CD4-positive, alpha-beta T cell treated with Interleukin-6 for 4 hours (primary cell): ENCODE measurements at places on chromosomes 3 and 15.

DNA sequence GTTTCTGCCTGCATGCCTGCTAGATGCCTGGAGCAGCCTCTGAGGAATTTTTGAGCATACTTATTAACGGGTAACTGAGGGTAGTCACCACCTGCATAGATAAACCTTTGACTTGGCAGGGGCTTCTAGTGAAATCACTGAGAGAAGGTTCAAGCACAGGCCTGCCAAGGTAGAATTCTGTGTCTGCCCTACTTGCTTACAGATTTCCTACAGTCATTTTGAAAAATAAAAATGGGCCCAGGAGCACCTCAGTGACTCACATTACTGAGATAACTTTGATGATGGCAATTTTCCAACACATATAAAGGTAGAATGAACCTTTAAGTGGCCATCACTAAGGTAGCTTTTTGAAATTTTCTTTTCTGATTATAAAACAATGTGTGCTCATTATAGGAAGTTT lies 10.8 kb downstream of the CRTAP start:
- no peak for DNase-seq

DNA sequence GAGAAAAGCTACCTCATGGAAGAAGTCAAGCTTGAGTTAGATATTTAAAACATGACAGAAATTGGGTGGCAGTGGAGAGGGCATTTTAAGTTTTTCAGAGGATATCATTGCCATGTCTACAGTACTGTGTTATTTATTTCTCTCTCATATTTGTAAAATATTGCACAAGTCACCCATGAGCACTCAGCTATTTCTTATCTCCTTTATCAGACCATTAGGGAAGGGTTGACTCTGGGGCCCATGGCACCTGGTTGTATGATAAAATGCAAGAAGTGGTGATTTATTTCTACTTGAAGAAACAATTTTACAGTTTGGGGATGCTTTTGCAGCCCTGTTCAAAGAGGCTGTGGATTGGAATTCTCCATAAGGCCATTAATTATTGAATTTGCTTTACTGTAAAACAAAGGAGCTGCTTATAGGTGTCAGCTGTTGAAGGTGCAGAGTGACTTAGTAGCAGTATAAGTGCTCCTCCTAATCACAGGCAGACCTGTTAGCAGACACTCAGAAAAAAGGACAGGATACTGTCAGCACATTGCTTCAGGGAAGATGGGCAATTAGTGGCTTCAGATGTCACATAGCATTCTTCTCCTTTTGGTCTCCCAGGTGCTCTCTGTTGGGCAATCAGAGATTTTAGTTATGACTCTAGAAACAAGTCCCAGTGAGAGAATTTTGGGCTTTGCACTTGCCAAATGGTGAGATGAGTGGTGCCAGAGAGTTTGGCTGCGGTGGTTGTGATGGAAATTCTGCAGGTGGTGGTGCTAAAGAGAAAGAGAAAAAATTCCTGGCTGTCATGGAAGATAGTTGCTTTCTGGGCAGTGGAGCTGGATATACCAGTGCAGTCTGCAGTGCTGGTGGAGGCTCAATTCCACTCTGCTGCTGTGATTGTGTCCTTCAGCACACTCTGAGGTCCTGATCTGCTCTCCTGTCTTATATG lies 129.7 kb upstream of the ROPN1 start:
- no peak for DNase-seq

DNA sequence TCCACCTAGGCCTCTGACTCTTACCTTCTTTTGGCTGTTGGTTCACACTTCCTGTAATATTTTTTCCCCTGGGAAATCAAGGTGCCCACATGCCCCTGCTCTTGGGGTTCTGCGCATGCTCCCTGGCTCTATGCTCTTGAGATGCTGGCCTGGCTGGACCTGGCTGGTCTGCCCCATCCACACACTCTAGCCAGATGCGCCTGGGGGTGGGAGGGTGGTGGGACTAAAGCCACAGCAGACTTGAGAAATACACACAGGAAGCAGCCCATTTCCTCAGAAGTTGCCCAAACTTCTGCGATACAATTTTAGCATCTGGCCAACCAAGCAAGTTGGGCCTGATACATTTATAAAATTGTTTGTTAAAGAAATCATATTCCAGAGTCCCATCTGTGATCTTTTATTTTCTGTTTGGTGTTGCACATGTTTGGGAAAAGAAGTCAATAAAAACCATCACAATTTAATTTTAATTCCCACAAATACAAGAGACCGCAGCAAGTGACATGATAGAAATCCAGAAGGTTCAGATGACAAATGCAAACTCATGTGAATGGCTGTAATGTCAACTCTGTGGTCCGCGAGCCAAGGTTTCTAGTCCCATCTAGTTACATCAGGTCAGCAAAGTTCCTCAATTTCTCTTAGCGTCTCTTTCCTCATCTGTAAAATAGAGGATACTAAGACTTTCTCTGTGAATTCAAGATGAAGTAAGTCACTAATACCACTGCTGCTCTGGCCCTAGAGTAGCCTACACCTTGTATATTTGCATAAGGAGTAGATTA lies 55.9 kb upstream of the MEF2A start:
- no peak for DNase-seq

- DNase-seq: no peak
Measured at GRCh38 chr3:190495354-190495753, 18.5 kb upstream of the IL1RAP start.

DNA sequence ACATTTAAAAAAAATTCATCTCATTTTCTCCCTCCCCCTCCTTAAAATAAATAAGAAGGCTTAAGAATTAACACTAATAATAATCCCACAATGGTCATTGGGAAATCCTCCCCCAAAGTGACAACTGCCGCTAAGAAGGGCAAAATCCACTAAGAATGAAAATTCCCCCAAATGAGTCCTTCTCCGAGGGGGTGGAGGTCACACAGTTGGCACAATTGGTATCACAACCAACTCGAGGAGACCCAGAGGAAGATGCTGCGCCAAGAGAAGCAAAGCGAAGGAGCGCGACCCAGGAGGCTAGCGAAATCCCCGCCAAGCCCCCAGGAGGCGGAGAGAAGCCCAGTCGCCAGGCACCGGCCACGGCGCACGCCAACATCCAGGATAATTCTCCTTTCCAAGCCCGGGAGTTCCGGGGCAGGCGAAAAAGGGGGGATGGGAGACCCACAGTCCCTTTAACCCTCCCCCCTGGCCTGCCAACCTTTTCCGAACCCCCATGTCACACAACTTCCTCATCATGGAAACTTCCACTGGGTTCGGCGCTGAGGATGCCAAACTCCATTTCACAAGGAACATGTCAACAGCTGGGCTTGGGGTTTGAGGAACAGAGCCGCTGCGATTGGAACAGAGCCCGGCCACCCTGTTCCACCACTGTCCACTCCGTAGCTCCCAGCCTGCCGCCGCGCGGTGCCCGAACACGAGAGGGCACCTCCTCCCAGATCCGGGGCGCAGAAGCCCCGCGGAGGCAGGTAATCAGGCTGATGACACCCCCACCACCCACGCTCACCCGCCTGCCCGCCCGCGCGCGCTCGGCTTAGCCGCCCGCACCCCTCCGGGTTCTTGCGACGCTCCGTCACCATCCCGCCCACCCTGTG lies 668 bp downstream of the THRB start:
- no peak for DNase-seq

DNA sequence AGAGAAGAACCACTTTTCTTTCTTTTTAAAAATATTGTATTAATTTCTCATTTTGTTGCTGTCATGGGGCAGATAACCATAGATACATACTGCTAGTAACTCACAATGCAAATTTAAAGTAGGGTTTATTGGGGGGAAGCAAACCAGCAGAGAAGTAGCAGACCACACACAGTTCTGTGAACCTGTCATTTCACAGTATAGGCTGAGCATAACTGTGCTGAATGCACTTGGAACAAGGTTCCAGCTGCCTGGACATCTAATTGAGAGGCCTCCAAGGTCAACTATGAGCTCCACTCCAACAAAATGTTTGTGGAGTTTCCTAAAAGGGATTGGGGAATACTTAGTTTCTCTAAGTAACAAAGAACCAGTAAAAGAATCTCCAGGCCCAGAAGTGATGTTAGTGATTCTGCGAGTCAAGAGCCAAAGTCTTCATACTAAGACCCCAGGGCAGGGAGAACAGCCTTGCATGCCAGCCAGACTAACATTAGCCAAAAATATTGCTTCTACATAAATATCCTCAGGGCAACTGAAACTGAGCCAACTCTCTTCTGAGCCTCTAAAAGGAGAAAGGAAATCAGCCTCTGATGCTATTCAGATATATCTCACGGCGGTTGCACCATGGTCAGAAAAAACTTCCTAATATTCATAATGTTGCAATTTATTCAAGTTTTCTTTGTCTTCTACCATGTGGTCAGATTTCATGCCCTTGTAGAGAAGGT lies 856.4 kb upstream of the ALCAM start:
- DNase-seq: no peak

DNA sequence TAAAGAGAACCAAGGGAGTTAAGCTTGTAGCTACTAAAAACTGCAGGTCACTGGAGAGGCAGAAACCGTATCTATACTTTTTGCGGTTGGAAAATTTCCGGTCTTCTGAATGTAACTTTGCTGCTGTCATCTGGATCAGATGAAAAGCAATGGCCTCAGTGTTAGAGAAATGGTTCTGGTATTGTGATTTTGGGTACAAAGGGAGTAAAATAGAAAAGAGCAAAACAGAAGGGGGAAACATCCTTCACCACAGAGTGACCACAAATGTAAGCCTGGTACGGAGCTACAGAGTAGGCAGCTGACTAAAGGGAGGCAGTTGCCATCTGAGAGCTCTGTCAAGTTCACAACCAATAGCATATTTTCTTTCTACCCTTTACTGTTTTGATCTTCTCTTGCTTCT lies 5.6 kb downstream of the CD96 start:
- peak; percentile 63 for DNase-seq

GRCh38 chr3:37946531-37946889 lies 44.1 kb upstream of the VILL start:
- DNase-seq: no peak

DNA sequence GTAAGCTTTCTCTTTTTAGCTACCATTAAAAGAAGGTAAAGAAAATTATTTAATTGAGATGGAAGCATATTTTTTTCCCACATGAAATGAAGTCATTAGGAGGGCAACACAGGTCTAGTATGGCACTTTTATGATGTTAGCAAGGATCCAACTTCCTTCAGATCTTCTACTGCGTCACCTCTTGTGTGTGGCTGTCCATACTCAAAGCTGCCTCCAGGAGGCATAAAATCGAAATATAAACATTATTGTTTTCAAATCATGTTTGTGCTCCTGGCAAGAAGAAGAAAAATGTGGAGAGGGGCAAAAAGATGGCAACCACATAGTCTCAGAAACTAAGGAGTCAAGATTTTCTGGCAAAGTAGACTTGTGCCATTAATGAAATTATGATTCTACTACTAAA lies 791.7 kb upstream of the EPHA6 start:
- no peak for DNase-seq

DNA sequence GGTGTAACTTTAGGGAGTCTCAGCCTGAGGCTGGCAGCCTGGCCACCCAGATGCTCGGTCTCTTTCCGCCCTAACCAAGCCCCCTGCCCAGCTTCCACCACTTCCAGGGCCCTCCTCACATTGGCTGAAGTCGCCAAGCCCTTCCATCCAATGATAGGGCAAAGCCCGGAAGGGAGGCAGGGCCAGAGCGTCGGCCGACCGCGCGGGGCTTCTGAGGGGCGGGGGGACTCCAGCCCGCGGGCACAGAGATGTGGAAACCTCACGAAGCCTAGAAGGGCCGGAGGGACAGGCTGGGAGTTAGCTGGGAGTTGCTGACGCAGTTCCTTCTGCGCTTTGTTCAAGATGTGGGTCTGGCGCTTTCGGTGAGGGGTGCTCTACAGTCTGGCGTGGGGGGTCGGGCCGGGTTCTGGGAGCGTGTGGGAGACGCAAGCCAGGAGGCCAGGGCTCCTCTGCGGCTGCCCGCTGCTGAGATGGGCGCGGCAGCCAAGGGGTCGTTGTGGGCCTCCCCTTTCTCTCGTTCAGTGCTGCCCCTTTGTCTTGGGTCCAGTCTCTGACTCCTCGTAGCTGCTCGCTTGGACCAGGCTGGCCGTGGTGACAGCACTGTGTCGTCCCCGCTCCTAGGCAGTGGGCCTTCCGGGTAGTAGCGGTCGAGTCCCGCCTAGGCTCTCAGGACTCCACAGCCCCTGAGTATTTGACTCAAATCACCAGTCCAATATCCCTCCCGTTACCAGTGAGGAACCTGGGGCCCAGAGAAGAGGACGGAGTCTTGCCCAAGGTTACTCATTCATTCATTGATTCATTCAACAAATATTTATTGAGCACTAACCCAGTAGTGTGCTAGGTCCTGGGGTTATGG lies at the start of gene ZNF660:
ZNF660 (plus strand) TSS at position 319 of the 856 bp plus-strand sequence. CDS start 9,230 bp downstream, outside the sequence.
- DNase-seq: no peak

- no peak for DNase-seq
Measured at GRCh38 chr3:121592856-121593702, at the start of gene FBXO40. TSS of gene FBXO40 (plus strand) at chr3:121593379. CDS start at chr3:121620576, 27,197 bp downstream.

DNA sequence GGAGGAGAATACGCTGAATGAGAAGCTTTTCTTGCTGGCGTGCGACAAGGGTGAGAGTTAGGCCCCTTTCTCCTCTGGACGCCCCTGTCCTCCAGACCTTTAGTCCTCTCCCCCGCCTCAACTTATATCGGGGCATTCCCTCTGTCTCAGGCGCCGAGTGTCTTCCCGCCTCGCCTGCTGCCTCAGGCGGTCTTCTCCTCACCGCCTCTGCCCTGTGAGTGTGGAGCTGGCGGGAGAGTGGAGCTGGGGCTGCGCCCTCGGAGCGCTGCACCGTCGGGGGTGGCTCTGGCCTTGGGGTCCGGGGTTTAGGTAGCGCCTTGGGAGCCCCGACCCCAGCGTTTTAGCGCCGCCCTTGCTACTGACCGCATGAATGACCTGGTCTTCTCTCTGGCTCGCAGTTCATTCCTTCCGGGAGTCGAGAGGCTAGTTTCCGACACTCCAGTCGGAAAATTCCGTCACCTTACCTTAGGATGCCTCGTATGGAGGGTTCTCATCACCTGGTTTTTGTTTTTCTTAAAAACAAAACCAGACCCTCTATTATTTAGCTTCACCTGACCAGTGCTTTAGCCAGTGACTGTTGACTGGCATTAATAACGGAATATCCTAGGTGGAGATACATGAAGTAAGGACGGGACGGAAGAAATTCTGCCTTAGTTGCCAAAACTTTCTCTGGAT lies 985 bp downstream of the TRPC1 start:
- peak; percentile 20 for DNase-seq

- no peak for DNase-seq
Measured at GRCh38 chr3:176428552-176428951, 768.7 kb downstream of the TBL1XR1 start.

DNA sequence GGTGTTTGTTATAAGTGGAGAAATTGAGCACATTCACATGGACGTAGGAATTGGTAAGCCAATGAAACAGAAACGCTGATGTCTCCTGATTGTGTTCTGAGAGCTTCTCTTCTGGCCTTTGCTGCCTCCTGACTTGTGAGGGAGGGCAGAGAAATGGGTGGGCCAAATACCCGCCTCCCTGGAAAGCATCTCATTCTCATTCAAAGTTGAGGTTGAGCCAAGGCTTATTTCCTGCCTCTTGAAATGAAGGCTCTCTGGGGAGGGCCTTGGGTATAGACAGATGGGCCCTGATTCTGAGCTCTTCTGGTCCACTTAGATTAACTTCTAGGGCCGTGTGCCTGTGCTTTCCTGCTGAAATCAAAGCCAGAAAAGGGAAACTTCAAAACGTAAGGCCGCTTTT lies 57.4 kb upstream of the MYZAP start:
- no peak for DNase-seq

GRCh38 chr15:79798311-79798710 lies 98.5 kb downstream of the MTHFS start:
- DNase-seq: no peak

GRCh38 chr3:185732782-185733181 lies 92.1 kb downstream of the IGF2BP2 start:
- DNase-seq: no peak

- peak; percentile 72 for DNase-seq
Measured at GRCh38 chr15:60720493-60721256, 241.7 kb upstream of the ICE2 start.

GRCh38 chr15:42547918-42548248 lies 710 bp downstream of the LRRC57 start:
- no peak for DNase-seq

GRCh38 chr3:23365066-23365465 lies 161.9 kb downstream of the UBE2E2 start:
- DNase-seq: no peak
